ENCODE measurements at places on chromosomes 4 and X. TPM values are rescaled to one million over a fixed set of nuclear protein-coding genes. Genes with fewer than 3 reads are reported as not detected.

Gene VCX3B
- total RNA-seq = 0.26 TPM

Gene MAGIX
- total RNA-seq = 4.6 TPM

DNA sequence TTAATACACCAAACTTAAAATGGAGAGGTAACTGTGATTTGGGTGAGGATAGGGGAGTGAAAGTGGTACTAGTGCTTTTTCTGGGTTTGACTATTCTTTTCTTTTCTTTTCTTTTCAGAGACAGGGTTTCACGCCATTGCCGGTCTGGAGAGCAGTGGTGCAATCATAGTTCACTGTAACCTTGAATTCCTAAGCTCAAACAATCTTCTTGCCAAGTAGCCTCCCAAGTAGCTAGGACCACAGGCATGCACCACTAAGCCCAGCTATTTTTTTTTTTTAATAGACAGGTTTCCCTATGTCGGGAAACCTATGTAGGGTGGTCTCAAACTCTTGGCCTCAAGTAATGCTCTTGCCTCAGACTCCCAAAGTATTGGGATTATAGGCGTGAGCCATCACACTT is 3.0 kb upstream of the ARMCX4 start:
- DNase-seq = no peak

Gene CAPN6
- not detected for total RNA-seq

- no peak for DNase-seq
These were observed 61.6 kb upstream of the SORCS2 start for GRCh38 chr4:7130621-7131211.

DNA sequence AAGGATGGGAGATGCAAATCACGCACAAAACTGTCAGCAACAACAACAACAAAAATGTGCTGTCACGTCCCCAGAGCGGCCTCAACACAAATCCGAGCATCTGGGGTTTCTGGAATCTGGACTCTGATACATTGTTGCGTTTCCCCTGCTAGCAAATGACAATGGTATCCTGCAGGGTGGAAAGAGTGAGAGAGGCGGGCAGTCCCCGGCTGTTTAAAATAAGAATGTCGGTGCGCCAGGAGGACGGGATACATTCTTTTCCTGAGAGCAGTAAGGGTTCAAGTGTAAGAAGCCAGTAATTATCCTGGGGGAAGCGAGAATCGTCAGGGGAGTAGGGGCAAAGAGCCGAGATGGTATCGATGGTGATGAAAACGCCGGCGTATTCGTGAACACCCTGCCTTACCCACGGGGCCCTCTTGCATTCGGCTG is 310.2 kb downstream of the ASMT start:
- no peak for DNase-seq

Gene GIMD1
- total RNA-seq = not detected

DNA sequence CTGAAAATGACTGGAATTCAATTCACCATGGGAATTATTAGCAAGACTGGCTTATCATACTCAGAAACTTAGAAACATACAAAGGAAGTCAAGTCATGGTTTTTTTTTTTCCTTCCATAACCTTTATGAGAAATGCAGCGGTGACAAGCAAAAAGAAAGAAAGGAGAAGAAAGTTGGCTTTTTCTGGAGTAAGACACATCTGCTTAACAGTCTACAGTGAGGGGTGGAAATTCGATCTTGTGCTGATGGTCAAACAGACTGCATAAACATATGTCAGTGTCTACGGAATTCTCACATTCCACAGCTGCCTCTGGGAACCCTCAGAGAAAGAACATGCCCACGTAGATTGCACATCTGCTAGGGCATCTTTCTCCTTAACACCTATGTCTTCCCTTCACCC is 54.6 kb downstream of the PROM1 start:
- no peak for DNase-seq

DNA sequence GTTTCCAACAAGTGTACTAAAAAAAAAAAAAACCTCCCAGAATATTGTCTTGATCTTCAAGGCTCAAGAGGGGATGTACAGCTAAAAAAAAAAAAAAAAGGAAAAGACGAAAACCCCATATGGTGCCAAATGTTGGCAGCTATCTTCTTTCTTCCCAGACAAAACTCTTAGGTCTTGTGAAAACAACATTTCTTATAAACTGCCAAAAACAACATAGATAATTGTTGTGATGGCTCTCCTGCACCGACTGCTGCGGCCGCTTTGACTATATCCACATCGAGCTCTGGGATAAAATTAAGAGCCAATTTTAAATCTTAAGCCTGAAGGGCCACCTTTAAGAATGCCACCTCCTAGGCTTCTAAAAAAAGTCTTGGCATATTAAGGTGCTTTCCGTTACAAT is 23.5 kb downstream of the PDGFC start:
- no peak for DNase-seq

DNA sequence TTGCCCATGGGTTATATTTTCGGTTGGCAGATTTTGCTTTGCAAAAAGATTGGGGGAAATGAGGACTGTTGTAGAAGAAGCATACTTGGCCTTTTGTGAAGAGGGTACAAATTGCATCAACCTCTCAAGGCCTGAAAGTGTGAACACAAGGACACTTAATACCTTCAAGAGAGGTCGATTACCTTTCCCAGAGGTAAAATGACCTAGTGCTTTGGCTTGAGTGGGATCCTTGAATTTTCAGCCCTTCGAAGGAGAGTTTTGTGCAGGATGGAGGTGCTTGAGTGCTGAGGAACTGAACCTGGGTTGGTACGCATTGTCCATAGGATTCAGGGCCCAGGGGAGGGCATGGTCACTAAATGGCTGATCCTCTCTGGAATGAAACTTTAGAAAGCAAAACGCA is 27.6 kb upstream of the NKAP start:
- DNase-seq = no peak

Gene PABPC1L2A
- total RNA-seq = not detected

GRCh38 chr4:72846280-72847111 is 223.0 kb downstream of the COX18 start:
- DNase-seq = peak; percentile 35

GRCh38 chr4:88017516-88018297 is 10.3 kb downstream of the PKD2 start:
- peak; percentile 86 for DNase-seq

Gene SPANXA2
- not detected for total RNA-seq

Gene TRPC5OS
- not detected for total RNA-seq

GRCh38 chr4:82450966-82451755 is 20.8 kb downstream of the ENOPH1 start:
- no peak for DNase-seq

- no peak for DNase-seq
These were observed 127.0 kb downstream of the ZNF330 start for GRCh38 chr4:141347684-141348083.

DNA sequence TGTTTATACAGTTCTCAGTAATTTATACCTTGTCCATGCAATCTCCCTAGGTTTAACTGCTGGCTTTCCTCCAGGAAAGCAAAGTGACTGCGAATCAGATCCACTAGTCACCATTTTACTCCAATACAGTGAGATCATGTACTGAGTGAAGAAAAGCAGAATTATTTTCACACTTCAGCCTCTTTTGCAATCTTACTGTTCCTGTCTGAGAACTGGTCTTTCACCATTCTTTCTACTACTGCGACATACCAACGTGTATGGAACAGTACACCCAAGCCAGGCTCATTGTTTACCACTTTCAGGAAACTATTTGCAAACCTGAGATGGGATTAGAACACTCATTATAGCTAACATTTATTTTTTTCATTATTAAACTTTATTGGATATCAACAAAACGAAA is 8.0 kb upstream of the MSL3 start:
- DNase-seq = peak; percentile 65

GRCh38 chrX:31590581-31591114 is 518.8 kb upstream of the FTHL17 start:
- DNase-seq = peak; percentile 60

DNA sequence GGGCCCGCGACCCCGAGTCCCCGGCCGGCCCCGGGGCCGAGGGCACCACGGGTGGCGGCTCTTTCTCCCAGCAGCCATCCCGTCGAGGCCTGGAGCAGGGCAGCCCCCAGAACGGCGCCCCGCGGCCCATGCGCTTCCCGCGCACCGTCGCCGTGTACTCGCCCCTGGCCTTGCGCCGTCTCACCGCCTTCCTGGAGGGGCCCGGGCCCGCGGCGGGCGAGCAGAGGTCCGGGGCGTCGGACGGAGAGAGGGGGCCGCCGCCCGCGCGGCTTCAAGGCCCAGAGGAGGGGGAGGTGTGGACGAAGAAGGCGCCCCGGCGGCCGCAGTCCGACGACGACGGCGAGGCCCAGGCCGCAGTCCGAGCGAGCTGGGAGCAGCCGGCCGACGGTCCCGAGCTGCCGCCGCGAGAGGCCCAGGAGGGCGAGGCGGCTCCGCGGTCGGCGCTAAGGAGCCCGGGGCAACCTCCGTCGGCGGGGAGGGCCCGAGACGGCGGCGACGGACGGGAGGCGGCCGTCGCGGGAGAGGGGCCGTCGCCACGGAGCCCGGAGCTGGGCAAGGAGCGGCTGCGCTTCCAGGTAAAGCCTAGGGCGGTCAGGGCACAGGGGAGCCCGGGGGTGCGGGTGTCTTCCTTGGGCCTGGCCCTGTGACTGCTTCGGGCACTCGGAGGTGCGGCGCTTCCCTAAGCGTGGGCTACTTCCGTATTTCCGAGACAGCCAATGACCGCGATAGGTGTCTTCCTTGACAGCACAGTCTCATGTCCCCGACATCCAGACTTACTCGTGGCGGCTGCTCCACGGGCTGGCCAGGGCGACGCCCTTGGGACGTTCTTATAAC is 845 bp downstream of the ZAR1 start:
- no peak for DNase-seq

DNA sequence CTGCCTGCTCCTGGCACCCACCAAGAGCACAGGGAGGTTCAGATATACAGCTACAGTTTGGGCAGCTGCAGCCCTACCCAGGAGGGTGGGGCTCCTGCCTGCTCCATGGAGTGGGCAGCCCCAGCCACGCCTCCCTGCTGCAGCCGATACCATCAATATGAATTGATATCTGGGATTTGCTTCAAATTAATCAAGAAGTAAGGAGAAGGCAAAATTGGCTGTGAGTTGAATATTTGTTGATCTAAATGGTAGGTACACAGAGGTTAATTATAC is 31.2 kb upstream of the ZNF280C start:
- no peak for DNase-seq

Gene RASL11B
- total RNA-seq = 1.3 TPM

- DNase-seq = no peak
These were observed 536 bp upstream of the HTRA3 start for GRCh38 chr4:8268901-8269534.

DNA sequence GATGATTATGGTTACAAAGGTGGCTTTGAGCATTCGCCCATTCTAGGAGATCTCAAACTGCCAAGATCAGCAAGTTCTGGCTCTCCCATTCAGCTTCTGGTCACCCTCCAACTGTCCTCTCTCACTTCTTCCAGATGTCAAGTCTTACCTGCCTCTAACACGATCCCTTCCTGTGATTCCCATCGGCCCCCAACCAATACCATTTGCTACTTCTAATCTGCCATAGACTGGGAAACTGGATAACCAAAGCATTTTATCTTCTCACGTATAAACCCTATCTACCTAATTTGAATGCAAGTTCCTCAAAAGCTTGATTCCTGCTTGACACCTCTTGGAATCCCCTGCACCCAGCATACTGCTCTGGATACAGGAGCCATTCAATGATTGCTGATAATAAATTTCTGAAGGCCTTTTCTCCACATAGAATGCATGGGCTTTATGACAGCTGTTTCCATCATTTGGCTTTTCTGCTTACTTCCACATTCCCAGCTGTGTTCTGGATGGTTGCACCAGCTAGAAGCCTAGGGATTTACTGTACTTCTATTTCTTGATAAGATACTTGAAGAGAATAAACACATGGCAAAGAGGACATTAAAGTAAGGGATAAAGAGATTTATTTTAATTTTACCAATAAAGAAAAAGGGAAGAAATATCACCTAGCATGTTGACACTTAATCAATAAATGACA is 9.6 kb downstream of the GPC4 start:
- no peak for DNase-seq

Gene KDR
- under 0.01 TPM for total RNA-seq

DNA sequence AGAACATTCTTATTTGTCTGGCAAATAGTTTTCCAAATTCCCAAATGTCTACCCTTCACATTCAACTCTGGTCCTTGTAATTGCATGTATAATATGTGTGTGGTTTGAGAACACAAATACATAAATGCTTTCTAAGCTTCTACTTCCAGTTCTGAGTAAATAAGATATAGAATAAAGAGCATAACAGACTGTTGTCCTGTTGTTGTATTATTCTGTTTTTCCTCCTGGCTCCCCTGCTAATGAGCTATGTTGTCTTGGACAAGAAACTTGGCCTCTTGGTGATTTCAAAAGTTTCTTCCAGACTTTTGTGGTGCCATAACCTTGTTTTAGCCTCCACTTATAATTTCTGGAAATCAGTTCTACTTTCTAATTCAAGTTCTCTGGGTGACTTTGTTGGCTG is 75.3 kb upstream of the USP38 start:
- DNase-seq = no peak

GRCh38 chr4:112279882-112280315 is 5.8 kb downstream of the TIFA start:
- no peak for DNase-seq

Gene PNMA3
- total RNA-seq = under 0.01 TPM

Gene IQSEC2
- 3.4 TPM for total RNA-seq

- DNase-seq = no peak
These were observed 15.2 kb downstream of the USP11 start for GRCh38 chrX:47247999-47248320.

GRCh38 chrX:22063284-22063683 is 31.2 kb downstream of the PHEX start:
- DNase-seq = no peak

DNA sequence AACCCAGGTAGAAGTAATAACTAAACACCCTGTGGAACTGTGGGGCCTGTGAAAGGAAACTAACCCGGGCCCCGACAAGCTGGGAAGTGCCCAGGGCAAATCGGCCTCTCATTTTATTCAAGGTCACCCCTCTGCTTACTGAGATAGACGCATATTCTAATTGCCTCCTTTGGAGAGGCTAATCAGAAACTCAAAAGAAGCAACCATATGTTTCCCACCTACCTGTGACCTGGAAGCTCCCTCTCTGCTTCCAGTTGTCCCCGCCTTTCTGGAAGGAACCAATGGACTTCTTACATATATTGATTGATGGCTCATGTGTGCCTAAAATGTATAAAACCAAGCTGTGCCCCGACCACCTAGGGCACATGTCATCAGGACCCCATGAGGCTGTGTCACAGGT is 23.1 kb upstream of the DHRSX start:
- DNase-seq = no peak

GRCh38 chrX:109911046-109911445 is 91.9 kb upstream of the TMEM164 start:
- no peak for DNase-seq

Gene EREG
- total RNA-seq = 30.7 TPM

GRCh38 chr4:184423003-184423686 is 51.2 kb downstream of the IRF2 start:
- no peak for DNase-seq

DNA sequence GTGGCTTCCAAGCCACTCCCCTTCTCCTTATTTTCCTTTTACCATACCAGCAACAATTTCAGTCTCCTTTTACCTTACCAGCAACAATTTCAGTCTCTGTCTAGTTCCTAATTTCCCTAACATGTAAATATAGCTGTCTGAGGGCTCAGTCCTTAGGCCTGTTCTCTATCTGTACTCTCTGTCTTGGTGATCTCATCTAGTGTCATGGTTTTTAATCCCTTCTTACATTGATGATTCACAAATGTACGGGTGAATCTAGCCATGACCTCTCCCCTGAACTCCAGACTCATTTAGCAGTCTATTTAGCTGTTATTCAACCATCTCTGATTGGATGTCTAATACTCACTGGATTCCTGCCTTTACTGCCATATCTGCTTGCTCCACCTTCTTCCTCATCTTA is 7.2 kb downstream of the IL15 start:
- DNase-seq = peak; percentile 97

All from bronchial epithelial cell (primary cell).